A549 treated with Mapracorat at 1 μM for 4 hours (cell line): ENCODE measurements at places on chromosomes 1 and 21. TPM values are rescaled to one million over a fixed set of nuclear protein-coding genes. Genes with fewer than 3 reads are reported as not detected.

The UHMK1 gene
- 14.9 to 19.9 TPM (median 18.7 TPM) in 5 replicates for total RNA-seq

The ZYG11A gene
- 2.4 to 2.9 TPM (median 2.7 TPM) in 5 replicates for total RNA-seq

The IL20 gene
- total RNA-seq, result not detected in 5 replicates

The KRTAP19-5 gene
- not detected in 5 replicates for total RNA-seq
